ENCODE measurements at places on chromosomes 4 and X.

DNA sequence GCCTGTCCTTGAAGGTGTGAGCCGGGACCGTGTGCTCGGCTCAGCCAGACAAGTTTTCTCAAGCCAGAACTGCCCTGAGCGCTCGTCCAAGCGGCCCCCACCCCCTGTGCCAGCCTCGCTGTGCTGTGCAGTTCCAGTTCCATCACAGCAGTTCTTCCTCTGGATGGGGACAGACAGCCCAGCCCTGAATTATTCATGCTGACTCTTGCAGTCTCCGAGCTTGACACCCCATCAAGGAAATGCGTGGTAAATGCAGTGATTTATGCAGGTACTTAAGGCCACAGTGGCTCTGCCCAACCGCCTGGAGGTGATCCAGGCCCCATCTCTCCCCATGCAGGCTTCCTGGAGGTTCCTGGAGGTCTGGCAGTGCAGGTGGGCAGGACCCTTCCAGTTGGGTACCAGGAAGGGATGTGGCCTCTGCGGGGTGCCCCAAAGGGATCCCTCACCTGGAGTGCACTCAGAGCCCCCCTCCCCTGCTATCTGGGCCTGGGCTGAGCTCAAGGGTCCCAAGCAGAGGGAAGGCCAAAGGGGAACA lies 44.8 kb upstream of the HMX1 start:
- DNase-seq: no peak

- DNase-seq: no peak
These were observed 121.5 kb upstream of the CPEB2 start for GRCh38 chr4:14880805-14881204.

DNA sequence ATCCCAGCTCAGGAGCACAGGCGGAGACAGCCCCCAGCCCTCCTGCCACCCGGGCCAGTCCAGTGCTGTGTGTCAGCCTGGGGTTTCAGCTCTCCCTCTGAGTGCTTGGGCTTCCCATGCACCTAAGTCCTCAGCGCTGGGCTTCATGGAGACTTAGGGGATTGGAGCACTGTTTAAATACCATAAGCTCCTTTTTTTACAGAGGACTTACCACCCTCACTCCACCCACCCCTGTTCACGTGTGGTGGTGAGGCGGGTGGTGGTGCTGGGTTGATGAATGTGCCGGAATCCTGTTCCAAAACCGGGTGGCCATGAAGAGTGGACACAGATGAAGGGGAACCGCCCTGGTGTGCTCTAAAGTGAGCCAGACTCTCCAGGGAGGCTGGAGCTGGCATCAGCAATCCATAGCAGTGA lies 66.9 kb downstream of the PSAPL1 start:
- DNase-seq: no peak

- no peak for DNase-seq
These were observed 327.1 kb downstream of the STIM2 start for GRCh38 chr4:27187786-27188185.

- DNase-seq: no peak
These were observed 18.7 kb upstream of the ZNF630 start for GRCh38 chrX:48090123-48090522.

DNA sequence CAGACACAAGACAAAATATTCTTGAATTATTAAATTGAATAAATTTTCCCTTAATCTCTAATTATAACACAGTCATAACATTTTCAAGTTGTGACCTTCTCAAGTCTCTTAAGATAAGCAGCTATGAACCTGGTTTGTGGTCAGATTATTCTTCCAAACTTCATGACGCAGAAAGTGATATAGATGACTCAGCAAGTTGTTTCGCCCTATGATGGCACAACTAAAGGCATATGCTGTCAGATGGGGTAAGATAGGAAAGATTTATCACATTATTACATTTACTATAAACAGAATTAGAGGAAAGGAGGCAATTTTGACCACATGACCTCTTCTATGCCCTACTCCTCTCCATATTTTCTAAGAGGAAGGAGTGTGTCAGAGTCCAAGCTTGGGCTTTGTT lies 4.6 kb upstream of the DCAF12L2 start:
- no peak for DNase-seq
